ENCODE measurements at places on chromosomes 11 and 22.
A peak's percentile ranks its signal among the peaks of the same experiment; 100 is the strongest.

- DNase-seq: no peak
Observed at GRCh38 chr11:35907648-35908431, 36.0 kb upstream of the LDLRAD3 start.

DNA sequence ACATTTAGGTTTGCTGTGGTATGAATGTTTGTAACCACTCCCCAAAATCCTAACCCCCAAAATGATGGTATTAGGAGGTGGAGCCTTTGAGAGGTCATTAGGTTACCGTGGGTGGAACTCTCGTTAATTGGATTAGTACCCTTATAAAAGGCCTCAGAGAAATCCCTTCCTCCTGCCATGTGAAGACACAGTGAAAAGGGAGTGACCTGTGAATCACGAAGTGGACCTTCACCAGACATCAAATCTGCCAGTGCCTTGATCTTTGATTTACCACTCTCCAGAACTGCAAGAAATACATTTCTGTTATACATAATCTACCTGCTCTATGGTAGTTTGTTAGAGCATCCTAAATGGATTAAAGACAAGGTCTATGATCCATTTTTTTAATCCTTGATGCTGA lies 12.6 kb upstream of the PICALM start:
- no peak for DNase-seq

GRCh38 chr11:133955081-133955891 lies 1.5 kb downstream of the IGSF9B start:
- peak; percentile 24 for DNase-seq

GRCh38 chr11:12914400-12914912 lies 94.7 kb upstream of the RASSF10 start:
- DNase-seq: no peak

GRCh38 chr11:119863851-119864601 lies 135.0 kb upstream of the NECTIN1 start:
- no peak for DNase-seq

DNA sequence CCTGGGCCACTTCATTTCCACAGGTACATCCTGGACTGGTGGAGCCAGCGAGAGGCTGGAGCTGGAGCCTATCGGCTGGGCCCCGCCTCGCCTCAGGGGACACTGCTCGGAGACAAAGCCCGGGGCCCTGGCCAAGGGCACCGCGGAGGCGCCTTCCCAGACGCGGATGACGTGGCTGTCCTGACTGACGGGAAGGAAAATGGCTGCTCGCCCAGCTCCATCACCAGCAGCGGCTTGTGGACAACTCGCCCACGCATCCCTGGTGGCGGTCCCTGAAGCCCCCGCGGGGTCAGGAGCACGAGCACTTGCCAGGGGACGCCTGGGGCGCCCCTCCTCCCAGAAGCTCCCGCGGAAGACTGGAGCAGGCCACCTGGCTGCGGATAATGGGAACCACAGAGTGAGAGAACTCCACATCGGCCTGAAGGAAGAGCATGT lies 49.6 kb downstream of the CECR2 start:
- no peak for DNase-seq

DNA sequence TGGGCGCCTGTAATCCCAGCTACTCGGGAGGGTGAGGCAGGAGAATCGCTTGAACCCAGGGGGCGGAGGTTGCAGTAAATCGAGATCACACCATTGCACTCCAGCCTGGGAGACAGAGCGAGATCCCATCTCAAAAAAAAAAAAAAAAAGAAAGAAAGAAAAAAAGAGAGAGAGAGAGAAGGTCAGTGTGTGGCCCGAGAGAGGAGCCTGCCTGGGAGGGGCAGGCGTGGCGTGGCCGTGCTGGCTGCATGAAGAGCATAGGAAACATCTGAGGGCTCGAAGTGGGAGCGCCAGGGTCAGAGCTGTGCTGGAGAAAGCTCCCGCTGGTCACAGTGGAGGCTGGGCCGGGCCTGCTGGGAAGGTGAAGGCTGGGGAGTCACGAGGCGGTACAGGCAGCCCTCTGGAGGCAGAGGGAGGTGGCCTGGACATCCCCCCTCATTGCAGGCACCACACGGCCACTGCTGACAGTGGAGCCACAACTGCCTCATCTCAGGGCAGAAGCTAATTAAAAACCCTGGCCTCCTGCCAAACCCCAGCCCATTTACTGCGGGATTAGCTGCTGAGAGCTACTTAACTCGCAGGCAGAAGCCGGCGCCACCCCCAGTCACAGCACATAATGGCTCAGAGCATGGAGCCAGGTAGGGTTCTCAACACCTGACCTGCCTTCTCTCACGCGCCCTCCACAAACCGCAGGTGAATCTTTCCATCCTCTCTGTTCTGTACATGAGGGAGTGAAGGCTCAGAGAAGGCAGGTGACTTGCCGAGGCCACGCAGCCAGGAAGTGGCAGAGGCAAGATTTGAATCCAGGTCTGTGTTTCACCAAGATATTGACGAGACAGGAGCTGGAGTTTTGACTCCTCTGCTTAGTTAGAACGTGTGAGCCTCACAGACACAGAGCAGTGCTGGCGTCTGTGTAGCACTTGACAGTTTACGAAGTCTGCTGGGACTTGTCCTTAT lies 32.6 kb downstream of the NFAM1 start:
- DNase-seq: no peak

GRCh38 chr11:100557830-100558611 lies 129.1 kb upstream of the ARHGAP42 start:
- no peak for DNase-seq

DNA sequence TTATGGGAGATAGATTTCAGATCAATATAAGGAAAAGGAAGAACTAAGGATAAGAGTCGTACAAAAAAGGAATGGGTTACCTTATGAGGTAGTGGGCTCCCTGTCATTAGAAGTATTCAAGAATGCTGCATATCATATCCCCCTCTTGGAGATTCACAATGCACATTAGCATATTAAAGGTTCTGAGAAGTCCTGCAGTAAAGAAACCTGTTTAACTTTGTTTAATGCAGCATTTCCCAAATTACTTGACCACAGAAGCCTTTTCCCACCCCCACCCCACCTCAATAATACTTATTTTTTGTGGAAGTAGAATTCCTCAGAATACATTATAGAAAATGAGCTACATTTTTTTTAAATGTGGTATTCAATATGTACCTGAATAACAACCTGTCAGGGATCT lies 30.9 kb downstream of the PHF21A start:
- no peak for DNase-seq

GRCh38 chr11:78045851-78046485 lies 17.7 kb upstream of the THRSP start:
- peak; percentile 52 for DNase-seq

DNA sequence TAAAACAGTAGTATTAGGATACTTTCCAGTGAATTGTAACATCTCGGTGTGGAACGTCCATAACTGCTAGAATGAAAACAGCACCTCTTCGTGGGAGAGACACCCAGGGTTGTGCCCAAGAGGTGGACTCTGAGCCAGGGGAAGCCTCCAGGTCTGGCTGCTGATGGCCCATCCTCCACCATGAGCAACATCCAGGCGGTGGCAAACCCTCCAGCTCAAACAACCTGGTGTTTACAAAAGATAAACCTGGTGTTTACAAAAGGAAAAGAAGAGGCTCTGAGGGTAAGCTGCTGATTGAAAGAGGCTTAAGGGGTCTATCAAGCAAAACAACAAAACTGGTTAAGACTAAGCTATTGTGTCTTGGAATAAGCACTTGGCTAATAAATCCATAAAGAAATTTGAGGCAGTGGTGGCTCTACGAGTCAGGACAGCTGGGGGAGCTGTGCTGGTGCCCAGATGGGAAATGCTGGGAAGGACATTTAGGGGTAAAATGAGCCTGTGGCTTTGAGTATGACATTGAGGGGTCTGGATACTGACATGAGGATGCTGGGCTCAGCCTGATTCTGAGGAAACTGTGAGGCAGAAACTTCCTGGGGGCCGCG lies 909.0 kb downstream of the BRD1 start:
- no peak for DNase-seq

- DNase-seq: no peak
Observed at GRCh38 chr11:2444821-2445745, at the start of gene KCNQ1. KCNQ1 (plus strand) TSS chr11:2445008; CDS start chr11:2445099, 91 bp downstream.

GRCh38 chr22:23057331-23057730 lies 13.0 kb upstream of the GNAZ start:
- no peak for DNase-seq

DNA sequence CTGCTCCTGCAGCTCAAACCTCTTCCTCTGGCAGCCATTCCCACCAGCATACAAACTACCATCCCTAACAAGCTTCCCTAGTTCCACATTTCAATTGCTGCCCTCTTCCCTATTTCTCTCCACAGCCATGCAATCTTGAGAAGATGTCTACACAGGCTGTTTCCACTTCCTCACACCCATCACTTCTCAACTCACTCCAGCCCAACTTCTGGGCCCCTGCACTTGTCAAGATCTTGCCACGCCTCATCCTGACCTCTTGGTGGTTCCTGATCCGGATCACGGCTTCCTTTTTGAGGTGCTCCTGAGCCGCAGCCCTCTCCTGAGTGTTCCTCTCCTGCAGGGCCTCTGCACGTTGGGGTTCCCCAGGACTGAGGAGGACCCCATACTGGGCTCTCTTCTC lies 22.6 kb downstream of the RPL27A start:
- no peak for DNase-seq

DNA sequence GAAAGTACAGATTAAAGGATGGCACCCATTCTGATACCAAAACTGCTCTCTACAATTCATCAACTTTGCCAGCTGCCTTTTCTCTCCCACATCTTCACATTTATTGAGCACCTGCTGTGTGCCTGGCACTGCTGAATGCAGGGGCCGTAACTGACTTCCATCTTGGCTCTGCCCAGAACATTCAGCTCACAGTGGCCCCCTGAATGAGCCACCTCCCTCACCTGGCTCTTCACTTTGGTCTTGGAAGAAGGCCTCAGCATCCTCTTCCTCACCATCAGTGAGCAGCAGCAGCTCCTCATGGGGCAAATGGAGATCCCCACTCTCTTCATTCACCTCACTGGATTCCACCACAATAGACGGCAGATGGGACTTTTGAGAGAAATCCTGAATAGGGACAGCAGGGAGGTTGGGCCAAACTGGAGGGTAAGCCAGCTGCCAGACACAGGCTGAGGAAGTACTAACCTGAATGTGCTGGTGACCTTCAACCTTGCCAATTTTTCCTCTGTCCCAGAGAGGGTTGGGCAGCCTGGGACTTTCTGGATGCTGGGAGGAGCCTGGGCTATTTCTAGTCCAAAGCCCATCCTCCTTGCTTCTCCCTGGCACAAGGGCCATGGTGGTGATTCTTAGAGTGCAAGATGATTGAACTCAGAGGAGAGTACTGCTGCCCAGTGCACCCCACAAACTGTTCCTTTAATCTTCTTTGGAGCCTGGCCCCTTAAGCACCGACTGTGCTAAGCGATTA lies 1.9 kb upstream of the UQCC3 start:
- no peak for DNase-seq

DNA sequence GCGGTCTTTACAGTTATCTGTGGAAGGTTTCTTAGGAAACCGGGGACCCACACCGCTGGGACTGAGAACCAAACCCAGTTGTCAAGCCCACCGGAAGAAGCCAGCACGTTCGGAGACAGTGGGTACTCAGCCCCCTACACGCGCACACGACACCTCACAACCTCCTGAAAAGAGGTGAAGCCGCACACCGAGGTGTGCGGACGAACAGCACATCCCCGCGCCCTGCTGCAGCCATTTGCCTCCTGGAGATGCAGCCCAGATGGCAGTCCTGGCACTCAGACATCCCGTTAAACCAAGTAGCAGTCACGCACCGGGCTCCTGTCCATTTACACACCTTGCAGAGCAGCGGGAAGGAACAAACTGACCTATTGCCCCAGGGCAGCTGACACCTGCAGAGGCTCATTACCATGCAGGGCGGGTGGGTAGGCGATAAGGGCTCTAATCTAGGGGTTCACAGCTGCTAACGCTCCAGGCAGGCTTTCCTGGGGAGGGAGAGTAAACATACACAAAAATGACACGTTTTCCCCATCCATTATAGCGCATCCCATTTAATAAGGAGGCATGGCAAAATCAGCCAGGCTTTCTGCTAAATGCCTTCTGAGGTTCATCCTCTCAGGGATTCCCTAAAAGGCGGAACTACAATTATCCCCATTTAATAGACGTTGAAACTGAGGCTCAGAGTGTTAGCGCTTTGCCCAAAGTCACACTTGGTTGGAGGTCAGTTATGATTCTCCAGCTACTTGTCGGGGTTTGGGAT lies 864 bp upstream of the EHBP1L1 start:
- no peak for DNase-seq

- no peak for DNase-seq
Observed at GRCh38 chr22:25048071-25048470, 95.6 kb downstream of the KIAA1671 start.

- DNase-seq: no peak
Observed at GRCh38 chr22:49617866-49618676, 209.6 kb downstream of the BRD1 start.

DNA sequence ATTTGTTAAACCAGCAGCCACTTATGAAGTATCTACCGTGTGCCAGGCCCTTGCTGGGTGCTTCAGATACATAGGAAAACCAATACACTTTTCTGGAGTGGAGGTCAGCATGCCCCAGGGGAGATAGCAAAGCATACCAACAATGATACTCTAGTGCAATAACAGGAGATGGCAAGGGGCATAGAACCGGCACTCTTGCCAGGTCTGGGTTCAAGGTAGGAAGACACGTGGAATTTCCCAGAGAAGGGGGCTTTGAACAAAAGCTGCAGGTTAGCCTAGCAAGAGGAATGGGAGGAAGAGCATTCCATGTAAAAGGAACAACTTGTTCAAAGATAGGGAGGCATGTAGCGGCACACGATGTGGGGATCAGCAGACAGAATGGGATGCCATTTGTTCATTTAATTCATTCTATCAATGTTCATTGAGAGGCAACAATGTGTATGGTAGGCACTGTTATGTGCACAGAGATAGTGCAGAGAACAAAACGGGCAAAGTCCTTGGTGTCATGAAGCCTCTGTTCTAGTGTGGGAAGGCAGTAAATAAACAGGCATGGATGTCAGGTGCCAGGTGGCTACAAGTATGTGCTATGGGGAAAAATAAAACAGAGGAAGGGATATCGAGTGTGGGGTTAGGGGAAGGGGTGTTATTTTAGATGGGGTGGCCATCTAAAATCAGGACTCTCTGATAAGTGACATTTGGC lies 162.6 kb upstream of the E2F8 start:
- DNase-seq: no peak

GRCh38 chr22:44618400-44618799 lies 83.6 kb upstream of the PRR5 start:
- no peak for DNase-seq

GRCh38 chr11:45262900-45263299 lies 23.2 kb downstream of the SYT13 start:
- DNase-seq: no peak

DNA sequence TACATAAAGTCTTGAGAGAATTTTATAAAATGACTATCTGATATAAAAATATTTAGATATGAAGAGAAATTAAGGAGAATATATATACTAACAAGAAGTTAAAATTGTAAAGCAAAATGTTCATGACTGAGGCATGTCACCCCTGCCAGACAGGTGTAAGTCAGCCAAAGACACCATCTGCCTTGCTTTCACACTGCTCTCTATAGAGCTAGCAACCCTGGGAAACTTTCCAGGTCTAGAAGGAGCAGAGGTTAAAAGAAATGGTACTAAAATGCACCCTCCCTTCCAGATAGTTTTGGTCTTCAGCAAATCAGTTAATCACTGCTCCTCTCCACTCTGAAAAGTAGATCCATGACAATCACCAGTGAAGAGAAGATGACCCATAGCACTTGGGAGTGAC lies 16.5 kb downstream of the PPP2R1B start:
- DNase-seq: no peak
